ENCODE measurements at places on chromosomes 7 and 10.

DNA sequence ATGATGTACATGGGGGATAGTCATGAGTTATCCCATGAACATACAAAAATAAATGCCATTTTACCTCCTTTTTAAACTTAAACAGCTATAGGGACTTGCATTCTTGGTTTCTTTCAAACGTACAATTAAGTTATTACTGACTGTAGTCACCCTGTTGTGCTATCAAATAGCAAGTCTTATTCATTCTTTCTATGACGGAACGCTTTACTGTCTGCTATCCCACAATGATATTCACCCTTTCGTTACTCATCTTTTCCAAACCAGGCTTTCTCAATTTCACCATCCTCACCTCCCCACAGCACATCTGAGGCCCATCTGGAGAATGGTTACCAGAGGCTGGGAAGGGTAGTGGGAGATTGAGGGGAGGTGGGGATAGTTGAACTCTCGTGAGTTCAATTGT lies 218.8 kb downstream of the PHF14 start:
- peak; percentile 36 for DNase-seq

DNA sequence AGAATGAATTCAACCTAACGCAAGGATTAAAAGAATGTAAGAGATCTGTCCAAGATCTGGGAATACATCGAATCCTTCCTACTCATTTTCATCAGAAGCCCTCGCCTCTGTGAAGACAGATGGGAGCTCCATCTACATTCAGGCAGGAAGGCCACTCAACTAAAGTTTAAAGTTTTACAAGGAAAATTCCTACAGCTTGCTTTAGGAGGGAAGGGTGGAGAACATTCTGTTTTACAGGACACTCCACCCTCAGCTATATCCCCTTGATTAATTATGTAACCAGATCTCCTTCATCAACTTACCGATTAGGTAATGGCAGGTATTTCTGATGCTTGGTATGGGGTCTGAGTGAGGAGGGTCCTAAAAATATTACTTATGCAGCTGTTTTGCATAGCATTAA lies 5.6 kb upstream of the AHR start:
- DNase-seq = no peak

DNA sequence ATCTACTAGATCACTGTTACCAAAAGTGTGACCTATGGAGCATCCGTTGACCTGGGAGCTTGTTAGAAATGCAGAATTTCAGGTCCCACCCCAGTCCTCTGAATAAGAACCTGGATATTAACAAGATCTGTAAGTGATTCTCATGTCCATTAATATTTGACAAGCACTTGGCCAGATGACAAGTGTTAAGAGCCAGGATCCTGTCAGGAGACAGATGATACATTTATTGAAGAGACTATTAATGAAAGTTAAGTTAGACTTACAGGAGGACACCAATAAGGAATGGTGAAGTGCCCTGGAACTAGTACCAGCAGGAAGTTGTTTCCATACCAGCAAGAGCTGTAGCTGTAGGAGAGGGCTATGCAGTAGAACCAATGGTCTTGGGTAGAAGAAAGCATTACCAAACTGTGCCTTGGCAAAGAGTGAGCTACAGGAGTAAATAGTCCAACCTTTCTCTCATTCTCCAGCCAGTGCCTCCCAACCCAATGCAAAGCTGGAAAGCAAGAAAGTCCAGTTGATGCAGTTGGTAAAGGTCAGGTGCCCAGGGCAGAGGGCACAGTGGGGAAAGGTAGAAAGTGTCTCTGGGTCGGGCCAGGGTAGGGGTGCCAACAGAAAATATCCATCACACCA lies 35.3 kb upstream of the ADD3 start:
- no peak for DNase-seq

GRCh38 chr7:151436446-151437158 lies 3.3 kb downstream of the CRYGN start:
- no peak for DNase-seq

GRCh38 chr7:16773884-16774283 lies 20.3 kb downstream of the TSPAN13 start:
- no peak for DNase-seq

GRCh38 chr10:91103384-91104192 lies 116.9 kb upstream of the PCGF5 start:
- peak; percentile 2 for DNase-seq

GRCh38 chr10:102935939-102936605 lies 18.0 kb downstream of the CNNM2 start:
- no peak for DNase-seq

GRCh38 chr10:89414879-89415821 lies 782 bp downstream of the IFIT5 start:
- peak; percentile 43 for DNase-seq

DNA sequence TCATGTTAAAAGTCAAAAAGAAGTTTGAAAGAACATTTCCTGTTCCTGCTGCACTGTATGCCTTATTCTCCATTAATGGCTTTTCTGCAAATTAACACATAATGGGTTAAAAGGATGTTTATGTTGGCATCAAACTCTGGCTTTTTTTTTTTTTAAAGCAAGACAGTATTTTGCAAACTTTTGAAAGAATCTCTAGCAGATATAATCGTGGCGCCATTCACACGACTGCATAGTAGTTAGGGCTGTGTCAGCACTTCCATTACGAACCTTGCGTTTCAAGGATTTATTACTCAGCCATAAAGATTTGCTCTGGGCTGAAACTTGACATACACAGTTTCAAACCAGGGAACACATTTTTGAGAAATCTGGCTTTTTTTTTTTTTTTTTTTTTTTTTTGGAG lies 207.8 kb downstream of the DYNC1I1 start:
- no peak for DNase-seq

DNA sequence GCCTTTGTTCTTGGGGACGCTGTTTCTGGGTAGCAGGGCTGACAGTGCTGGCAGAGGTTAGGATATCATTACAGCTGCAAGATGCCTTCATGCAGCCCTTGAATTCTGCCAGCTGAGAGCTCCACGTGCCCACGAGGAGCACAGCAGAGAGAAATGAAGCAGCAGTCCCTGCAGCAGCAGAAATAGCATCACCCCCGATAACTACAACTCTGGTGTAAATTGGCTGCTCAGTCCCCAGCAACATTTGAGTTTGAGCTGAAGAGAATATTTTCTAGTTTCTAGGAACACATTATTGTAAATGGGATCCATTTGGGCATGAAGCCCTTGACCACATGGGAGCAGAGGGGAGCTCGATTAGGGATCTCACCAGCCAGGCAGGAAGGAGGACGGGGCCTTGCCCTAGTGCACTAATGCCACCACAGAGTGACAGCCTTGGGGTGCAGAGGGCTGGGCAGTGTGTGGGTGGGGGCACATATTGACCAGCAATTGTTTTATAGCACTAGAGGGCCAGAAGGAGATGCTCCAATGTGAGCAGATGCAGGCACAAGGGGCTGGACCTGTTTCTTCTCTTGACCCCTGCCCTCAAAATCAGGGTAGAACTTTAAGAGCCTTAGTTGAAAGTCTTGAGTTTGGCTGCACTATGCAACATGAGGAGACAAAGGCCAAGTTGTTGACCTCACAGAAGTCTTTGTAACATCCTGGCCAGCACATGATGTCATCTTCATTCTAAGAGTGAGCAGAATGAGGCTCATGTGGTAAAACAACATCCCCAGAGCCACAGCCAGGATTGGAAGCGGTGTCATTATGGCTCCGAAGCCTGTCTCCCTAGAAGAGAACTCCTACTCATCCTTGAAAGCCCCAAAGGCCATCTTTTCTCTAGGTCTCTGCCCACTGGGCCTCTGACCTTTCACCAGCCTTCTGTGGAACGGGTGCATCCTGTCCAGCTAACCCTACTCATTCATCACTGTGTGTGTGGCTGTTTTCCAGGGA lies 52.6 kb downstream of the ADCY1 start:
- DNase-seq = no peak

DNA sequence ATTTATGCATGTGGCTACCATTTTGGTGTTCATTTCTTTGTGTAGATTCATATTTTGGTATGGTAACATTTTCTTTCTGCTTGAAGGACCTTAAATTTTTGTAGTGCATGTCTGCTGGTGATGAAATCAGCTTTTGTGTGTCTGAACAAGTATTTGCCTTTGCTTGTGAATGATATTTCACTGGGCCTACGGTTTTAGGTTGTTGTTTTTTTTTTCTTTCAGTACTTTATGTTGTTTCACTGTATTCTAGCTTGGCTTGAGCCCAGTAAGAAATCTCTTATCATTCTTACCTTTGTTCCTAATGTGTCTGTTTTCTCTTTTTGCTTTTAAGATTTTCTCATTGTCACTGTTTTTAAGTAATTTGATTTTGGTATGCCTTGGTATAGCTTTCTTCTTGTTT lies 31.9 kb downstream of the SAMD8 start:
- peak; percentile 5 for DNase-seq

DNA sequence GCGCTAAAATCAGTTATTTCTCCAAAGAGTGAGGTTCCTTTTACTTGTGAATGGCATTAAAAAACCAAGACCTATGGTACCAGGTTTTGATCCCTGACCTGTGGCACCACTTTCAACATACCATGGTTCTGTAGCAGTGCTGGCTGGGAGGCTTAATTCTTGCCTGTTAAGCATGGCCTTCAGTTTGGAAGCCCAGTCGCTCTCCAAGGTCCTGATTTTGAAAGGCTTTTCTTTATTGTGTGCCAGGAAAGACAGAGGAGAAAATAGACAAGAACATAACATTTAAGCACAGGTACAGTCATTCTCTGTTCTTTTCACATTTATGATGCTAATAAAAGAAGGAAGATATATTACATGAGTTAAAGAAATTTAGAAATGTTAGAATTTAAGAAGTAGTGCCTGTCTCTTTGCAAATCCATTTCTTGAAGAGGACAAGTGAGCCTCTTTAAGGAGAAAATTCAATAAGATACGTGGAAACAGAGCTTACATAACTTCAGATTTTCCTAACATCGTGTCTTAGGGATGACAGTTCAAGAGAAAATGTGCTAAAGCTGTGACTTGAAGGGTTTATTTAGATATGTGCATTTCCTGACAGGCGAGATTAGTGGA lies 357.6 kb downstream of the DPP6 start:
- peak; percentile 1 for DNase-seq

DNA sequence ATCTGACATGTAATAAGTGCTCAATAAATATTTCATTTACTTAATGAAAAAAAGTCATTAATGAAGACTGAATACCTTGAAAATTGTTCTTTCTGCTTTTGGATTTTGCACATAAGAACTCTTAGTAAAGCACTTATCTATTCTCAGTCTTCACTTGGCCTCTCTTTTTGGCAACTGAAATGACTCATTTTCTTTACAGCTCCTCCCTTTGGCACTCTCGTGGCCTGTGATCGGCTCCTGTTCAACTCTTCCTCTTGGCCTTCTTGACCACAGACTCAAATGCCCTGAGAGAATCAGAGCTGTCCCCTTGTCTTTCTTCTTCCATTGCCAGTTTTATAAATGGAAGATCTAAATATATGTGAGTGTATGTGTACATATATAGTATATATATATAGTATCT lies 54.2 kb downstream of the FOXP2 start:
- DNase-seq = no peak

DNA sequence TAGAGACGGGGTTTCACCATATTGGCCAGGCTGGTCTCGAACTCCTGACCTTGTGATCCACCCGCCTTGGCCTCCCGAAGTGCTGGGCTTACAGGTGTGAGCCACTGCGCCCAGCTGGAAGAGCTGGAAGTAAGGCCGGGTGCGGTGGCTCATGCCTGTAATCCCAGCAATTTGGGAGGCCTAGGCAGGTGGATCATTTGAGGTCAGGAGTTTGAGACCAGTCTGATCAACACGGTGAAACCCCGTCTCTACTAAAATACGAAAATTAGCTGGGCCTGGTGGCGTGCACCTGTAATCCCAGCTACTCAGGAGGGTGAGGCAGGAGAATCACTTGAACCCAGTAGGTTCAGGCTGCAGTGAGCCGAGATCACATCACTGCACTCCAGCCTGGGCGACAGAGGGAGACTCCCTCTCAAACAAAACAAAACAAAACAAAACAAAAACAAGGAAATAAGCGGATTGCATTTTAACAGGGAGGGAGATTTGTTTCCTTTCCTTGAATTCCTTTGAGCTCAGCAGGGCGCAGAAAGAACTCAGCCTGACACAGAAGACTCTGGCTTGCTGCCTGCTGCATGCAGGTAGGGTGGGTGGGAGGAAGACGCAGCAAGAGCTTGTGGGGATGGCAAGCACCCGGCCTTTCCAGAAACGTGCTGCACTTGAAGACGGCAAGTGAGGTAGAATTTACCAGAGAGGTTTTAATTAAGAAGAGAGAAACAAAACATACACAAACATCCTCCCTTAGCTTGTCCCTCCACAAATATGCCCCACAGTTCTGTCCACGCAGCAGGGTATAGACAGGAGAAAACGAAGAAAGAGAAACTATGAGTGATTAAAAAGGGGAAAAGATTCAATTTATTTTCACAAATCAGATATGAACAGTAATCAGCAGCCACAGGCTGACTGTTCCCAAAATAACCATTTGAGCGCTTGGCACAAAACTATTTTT lies 148.0 kb downstream of the RNF216 start:
- peak; percentile 34 for DNase-seq

GRCh38 chr7:11054033-11054432 lies 80.4 kb downstream of the PHF14 start:
- no peak for DNase-seq

DNA sequence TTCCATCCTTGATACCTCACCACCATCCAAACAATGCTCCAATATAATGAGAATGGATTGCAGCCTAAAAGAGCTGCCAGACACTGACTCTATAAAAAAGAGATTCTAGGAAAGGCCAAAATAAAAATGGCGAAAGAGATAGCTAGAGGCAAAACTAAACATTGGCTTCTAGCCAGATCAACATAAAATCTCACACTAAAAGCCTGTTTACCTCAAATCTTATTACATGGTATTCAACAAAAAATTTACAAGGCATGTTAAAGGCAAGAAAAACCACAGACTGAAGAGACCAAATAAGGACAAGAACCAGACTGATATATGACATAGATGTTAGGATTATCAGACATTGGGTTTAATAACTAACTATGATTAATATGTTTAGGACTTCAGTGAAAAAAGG lies 1127.0 kb downstream of the DNAJB9 start:
- no peak for DNase-seq

GRCh38 chr7:79337717-79338116 lies 115.8 kb downstream of the MAGI2 start:
- no peak for DNase-seq

DNA sequence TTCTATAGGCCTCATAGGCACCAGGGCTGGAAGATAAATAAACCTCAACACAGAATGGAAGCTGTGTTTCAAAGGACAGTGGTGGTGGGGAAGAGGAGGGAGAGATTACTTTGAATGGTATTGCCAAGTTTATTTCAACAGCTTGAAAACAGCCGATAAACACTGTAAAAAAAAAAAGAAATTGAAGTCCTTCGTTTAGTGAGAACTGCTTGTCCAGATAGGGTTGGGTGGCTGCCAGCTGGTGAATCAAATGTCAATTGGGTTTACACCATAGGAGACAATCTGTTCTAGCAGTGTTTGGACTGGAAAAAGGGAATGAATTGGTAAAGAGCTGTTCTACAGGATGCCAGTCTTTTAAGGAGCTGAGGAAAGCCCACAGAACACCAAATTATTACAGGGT lies 254.8 kb downstream of the PHF14 start:
- DNase-seq = peak; percentile 22

GRCh38 chr10:33860552-33860951 lies 526.1 kb upstream of the NRP1 start:
- DNase-seq = no peak
